Mucosa of gallbladder (tissue), 1 donor: ENCODE measurements at places on chromosomes 12 and 14. TPM values are rescaled to one million over a fixed set of nuclear protein-coding genes. Genes with fewer than 3 reads are reported as not detected.

The CLEC7A gene
- total RNA-seq: 10.8 TPM

The C3AR1 gene
- 20.5 TPM for total RNA-seq

The TAS2R50 gene
- 1.3 TPM for total RNA-seq

The LMNTD1 gene
- not detected for total RNA-seq

The KLRD1 gene
- 1.8 TPM for total RNA-seq

The PAWR gene
- total RNA-seq: 123 TPM

The CD163L1 gene
- 3.9 TPM for total RNA-seq
